ENCODE measurements at places on chromosomes 16 and 17.

- no peak for DNase-seq
These were observed 624.6 kb upstream of the EEF2KMT start for GRCh38 chr16:5722116-5722619.

- DNase-seq, result no peak
These were observed 14.2 kb upstream of the NFATC3 start for GRCh38 chr16:68070806-68071517.

GRCh38 chr16:27385398-27385797, 16.6 kb upstream of the IL21R start:
- no peak for DNase-seq

GRCh38 chr17:21095735-21096134, 31.0 kb upstream of the DHRS7B start:
- no peak for DNase-seq

GRCh38 chr17:68314916-68315535, 23.7 kb downstream of the ARSG start:
- no peak for DNase-seq

GRCh38 chr17:83192161-83192788, 112.9 kb downstream of the METRNL start:
- DNase-seq, result no peak

DNA sequence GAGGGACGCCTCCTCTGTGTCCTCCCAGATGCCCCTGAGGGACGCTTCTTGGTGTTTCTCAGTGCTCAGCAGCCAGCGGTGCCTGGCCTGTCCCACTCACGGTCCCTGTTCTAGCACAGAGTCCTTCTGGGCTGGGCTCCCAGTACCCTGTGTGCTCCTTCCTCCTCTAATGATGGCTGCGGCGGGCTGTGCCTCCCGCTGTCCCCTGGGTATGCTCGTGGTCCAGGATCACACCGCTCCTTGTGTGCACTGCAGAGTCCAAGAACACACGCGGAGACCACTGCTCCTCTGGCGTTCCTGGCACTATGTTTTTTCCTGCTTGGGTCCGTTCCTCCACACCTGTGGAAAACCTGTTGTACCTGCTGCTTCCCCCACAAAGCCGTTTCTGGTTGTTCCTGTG, 15.1 kb upstream of the IRF8 start:
- no peak for DNase-seq

DNA sequence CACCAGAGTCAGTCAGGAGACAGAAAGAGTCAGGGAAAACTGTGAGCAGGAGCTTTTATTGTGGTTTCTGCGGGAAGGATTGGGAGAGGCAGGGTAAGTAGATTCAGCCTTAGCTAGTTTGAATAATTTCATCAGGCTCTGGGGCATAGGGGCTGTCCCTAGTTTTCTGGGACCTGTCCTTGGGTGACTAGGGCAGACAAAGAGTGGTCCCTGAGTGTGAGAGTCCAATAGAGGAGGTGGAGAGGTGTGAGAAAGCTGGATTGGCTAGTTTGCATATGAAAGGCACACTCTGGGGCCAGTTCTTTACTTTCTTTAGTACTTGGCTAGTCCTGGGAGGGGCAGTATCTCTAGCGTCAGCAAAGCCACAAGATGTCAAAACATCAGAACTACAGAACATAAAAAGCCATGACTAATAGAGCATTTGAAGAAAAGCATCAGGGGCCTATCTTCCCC, 255.6 kb downstream of the HS3ST3A1 start:
- no peak for DNase-seq

DNA sequence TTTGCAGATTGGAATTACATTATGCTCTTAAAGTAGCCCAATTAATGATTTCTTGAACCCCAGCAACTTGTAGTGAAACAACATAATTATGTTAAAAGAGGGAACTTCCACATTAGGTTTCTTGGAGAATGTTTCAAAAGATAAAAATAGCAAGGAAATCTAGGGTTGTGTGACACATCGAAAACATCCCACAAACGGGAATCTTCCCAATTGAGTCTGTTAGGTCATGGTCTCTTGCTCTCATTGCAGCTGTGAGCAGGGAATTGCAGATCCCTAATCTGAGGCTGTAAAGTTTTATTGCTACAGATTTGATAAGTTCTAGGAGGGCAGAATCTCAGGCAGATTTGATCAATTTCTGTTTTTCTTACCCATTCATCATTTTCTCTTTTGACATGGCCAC, 6.7 kb upstream of the LPO start:
- DNase-seq, result no peak

DNA sequence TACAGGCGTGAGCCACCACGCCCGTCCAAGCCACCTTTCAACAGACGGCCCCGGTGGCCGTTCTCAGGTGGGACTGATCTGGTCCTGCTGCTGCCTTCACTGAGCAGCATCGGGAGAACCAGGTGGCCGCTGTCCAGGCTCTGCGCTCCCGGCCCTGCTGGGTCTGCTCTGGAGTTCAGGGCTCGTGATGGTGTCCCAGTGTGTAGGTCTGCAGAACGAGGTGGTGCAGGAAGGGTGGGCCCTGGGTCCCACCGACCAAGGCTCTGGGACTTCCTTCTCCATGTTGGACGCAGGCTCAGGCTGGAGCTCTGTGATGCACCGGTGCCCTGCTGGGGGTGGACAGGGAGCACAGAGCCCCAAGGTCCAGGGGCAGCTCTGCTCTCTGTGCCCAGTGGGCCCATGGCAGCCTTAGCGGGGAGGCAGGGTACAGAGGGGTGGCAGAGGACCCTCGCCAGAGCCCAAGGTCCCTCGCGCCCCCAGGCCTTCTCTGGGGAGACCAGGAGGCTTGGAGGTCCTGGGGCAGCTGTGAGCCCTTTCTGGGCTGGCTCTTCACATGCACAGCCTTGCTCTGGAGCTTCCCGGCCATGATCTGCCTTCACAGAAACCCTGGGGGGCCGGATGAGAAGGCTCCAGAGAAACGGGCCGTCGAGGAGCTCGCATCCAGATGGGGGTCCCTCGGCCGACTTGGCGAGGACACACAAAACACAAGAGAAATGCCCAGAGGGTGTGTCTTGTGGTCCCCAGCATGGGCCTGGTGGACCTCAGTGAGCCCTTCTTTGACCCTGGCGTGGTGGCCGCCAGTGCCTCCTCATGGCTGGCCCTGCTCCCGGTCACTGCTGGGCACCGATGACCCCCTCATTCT, 26.9 kb upstream of the BAHCC1 start:
- no peak for DNase-seq

Data from NCI-H774 (cell line).